ENCODE measurements at places on chromosomes 5 and 9.
A peak's percentile ranks its signal among the peaks of the same experiment; 100 is the strongest.

GRCh38 chr9:71273613-71274012 lies 152.2 kb upstream of the TRPM3 start:
- DNase-seq, result no peak

- no peak for DNase-seq
Observed at GRCh38 chr9:25537808-25538207, 140.4 kb downstream of the TUSC1 start.

- DNase-seq, result no peak
Observed at GRCh38 chr9:37444890-37445289, 20.4 kb downstream of the ZBTB5 start.

- no peak for DNase-seq
Observed at GRCh38 chr9:80899208-80899607, 790.1 kb downstream of the TLE1 start.

DNA sequence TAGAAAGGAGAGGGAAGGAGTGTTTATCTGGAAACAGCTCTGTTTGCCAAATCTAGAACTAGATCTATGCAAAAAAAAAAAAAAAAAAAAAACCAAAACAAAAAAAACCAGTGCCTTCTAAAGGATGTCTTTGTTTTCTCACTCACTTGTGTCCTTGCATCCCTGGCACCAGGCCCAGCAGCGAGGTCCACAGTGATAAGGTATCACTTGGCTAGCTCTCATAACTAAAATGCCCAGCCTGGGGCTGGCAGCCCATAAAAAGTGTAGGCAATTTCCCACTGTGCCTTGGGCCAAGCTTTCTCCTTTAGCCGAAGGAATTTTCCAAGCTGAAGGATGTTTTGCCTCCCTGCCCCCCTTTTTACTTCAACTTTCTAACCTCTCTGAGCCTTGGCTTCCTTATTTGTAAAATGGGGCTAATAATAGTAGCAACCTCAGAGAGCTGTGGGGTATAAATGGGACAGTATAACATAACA lies 20.8 kb downstream of the RGS3 start:
- DNase-seq, result no peak

GRCh38 chr9:18920141-18921084 lies 112.6 kb downstream of the SAXO1 start:
- no peak for DNase-seq

GRCh38 chr5:108167174-108167573 lies 214.7 kb downstream of the FBXL17 start:
- DNase-seq, result no peak

GRCh38 chr9:18398038-18398437 lies 75.9 kb upstream of the ADAMTSL1 start:
- DNase-seq, result no peak

GRCh38 chr9:5042661-5043178 lies 57.6 kb downstream of the JAK2 start:
- no peak for DNase-seq

- no peak for DNase-seq
Observed at GRCh38 chr9:137076636-137077009, 694 bp upstream of the UAP1L1 start.

DNA sequence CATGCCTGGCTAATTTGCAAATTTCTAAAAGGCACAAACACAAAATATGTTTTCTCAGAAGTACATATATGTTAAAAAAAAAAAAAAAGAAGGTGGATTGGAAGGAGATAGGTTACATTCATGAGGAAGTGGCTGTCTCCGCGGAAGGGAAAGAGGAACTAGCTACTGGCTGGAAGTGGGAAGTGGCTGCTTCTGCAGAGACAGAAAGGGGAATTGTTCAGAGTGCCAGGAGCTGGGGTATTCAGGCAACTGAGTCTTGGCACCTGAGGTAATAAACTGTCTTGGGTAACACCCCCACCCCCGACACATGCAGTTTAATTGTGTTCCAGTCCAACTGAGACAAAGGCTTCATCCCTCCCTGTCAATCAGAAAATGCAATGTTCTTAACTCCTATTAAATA lies 45.6 kb downstream of the S1PR3 start:
- no peak for DNase-seq

- DNase-seq, result no peak
Observed at GRCh38 chr9:89425921-89426383, 72.0 kb downstream of the SEMA4D start.

- DNase-seq, result no peak
Observed at GRCh38 chr9:33138768-33139167, 28.4 kb downstream of the B4GALT1 start.

GRCh38 chr9:5554254-5554653 lies 43.9 kb downstream of the PDCD1LG2 start:
- no peak for DNase-seq

- no peak for DNase-seq
Observed at GRCh38 chr9:77808751-77809081, 160.6 kb upstream of the GNA14 start.

GRCh38 chr5:368183-369084 lies 46.9 kb downstream of the AHRR start:
- peak; percentile 92 for DNase-seq

GRCh38 chr5:43352131-43352530 lies 38.9 kb upstream of the HMGCS1 start:
- DNase-seq, result no peak

DNA sequence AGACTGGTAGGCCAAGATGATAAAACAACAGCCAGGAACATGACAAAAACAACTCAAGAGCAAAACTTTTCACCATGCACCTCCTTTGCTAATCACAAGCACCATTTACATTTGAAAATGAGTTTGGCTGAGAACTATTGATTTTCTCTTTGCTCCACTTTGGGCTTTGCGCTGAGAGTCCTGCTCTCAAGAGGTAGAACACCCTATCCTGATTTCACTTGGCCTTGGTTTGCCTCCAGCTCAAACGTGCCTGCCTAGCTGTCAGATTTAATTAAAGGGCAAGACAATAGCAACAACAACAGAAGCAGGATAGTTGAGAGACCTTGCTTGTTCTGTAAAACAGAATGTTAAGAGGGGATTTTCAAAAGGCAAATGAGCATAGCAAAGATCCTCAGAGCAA lies 128.2 kb upstream of the ASTN2 start:
- no peak for DNase-seq

- no peak for DNase-seq
Observed at GRCh38 chr5:35881758-35882157, 25.1 kb downstream of the IL7R start.

DNA sequence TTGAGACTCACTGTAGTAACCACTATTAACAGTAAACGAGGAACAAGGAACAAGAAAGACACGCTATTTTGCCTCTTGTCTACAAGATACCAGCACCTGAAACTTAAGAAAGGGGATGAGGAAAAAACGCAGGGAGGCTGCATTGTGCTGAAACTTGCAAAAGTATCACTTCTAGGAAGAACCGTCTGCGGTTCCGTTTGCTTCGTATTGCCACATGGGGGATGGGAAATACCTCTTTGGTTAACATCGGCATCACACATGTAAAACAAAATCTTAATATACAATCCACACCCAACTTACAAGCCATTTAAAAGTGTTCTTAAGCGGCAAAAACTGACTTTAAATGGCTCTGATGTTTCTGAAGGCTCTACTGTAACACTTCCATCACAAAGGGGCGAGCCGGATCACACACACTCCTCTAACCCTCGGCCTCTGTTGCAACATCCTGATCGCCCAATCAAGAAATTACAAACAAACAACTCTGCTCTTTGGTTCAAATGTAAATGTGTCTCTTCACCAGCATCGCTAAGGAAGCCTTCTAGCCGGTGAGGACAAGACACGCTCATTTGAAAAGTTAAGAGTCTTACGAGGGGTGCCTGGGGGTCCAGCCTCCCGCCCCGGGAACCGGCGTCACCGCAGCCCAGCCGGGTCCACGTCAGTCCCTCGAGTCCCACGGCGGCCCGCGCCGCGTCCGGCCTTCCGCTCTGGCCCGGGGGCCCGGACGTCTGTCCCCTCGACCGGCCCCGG lies 621 bp downstream of the SEC16A start:
- DNase-seq, result peak; percentile 55

DNA sequence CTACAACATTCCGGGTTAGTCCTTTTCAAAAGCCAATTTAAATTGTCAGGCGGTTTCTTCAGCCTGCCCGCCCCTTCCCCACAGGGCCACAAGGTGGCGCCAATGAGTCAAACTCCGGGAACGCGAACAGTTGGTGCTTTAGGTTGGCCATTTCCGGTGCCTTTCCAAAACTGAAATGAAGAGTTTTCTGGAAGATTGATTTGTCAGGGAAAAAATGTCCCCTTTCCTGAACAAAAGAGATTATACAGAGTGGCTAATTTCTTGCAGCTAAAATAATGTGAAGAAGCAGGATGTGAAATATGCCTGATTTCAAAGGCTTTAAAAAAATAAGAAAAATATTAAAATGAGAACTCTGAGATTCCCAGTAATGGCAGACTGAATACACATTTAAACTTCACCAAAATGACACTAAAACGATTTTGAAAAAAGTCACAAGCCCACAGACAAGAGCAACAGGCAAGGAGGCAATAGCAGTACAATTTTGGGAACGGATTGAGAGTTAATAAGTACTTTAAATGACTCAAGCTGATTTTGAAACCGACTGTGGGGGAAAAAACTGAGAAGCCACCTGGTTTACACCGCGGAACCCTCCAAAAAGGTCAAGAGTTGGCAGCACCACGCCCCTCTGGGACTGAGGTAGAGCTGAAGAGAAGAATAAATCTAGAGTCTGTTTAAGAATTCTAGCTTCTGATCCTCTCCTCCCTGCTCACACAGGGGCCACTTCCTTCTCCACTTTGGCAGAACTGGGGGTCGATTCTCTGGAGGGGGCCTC lies 45.7 kb downstream of the SLC46A2 start:
- DNase-seq, result peak; percentile 85

DNA sequence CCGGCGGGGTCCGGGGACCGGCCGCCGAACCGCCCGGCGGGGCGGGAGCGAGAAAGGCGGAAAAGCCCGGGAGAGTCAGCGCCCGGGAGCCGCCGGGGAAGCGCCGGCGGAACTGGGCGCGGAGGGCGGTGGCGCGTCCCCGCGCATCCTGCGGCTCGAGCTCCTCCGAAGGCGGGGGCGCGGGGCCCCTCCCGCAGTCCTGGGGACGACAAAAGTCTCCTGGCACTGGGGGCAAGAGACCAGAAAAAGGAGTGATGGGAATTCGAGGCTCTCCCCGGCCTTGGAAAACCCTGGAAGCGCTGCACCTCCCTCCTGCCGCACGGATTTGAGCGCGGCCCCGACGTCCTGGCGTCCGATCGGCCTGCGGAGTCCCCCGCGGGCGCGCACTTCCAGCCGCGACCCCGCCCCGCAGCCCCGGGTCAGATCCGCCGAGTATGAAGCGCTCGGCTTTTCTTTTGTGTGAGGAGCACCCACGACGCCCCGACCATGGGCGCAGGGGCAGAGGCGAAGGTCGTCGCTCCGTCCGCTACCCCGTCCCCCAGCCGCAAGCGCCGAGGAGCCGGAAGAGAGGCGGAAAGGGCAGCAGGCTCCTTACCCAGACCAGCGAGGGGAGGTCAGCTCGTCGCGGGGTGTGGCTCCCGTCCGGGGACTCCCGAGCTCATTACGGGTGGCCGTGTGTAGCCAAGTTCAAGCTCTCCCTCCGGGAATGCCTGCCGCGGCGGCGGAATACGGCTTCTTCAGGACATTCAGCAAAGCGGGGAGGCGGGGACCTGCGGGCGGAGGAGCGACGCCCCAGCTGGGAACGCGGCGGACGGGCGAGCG lies at the start of gene EPB41L4A:
Gene EPB41L4A, minus strand, starts transcription at position 114 of the 822 bp plus-strand sequence. CDS start 238 bp downstream, outside the sequence.
- DNase-seq, result peak; percentile 30

DNA sequence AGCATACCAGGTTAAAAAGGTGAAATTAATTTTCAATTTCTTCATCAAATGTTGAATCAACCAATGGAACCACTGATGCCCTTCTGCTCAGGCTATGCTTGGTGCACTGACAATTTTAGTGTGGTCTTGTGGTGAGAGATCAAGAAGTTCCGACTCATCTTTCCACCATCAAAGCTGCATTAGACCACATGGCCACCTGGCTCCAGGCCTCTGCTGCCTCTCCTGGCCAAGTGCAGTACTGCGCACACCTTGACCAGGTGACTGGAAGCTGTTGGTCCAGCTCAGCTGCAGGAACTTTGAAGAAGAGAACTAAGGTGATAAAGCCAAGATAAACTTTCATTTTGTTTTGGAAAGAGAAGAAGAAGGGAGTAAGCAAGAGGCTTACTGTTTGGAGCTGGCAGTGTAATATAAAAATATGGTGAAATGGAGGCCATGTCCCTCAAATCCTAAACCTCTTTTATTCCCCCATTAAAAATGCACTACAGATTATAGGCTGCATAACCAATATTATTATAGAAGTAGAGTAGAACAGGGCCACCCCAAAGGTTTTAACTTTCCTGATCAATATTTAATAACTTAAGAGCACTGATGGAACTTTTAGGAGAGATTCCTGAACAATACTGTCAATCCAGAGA lies 315.5 kb upstream of the C9orf72 start:
- no peak for DNase-seq

DNA sequence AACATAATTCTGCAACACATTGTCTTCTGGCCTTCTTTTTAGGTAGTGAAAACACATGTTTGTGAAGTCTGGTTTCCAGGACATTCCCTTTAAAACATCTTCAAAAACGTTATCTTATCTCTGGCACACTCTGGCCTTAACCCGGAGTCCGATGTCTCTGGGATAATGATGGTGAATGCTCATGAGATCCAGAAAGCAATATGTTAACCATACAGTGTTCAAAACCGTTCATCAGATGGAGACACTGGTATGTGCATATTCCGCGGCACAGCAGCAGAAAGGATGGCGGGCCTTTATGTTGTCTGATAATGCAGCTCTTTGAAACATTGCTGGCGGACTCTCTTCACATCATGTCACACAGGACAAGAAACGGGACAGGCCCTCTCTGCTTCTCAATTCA lies 605.2 kb downstream of the CCDC171 start:
- no peak for DNase-seq

DNA sequence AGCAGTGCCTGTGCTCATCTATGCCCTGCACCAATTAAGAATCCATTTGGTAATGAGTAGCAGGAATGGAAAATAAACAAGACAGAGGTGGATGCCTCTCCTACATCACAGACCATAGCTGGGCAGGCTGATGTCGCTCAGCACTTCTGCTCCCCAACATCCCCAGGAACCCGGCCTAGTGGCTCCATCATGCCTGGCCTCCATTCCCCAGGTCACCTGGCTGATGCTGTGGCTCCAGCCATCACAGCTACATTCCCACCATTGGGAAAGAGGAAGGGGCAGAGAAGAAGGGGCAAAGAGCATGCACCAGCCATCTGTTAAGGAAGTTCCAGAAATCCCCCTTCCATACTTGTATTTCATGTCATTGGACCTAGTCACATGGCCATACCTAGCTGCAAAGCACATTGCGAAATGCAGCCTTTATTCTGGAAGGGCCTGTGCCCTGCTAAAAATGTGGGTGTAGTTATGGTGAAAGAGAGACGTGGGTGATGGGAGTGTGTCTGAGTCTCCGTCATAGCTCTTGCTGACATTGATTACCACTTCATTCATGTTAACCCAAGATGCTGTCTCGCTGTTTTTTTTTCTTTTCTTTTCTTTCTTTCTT lies 86.1 kb upstream of the ADAMTS2 start:
- DNase-seq, result no peak

- DNase-seq, result peak; percentile 60
Observed at GRCh38 chr9:96020792-96021550, 145.5 kb downstream of the ERCC6L2 start.

GRCh38 chr5:150036513-150036912 lies 36.0 kb downstream of the HMGXB3 start:
- DNase-seq, result peak; percentile 83

GRCh38 chr5:141973871-141974595 lies 5.1 kb downstream of the RNF14 start:
- peak; percentile 55 for DNase-seq

GRCh38 chr5:132019857-132020555 lies 8.5 kb upstream of the ACSL6 start:
- DNase-seq, result no peak

All from AG08396 (cell line).